GM06990 (cell line): ENCODE measurements at places on chromosomes 2 and 18.

- no peak for DNase-seq
Measured at GRCh38 chr2:37664231-37664643, 7.2 kb downstream of the CDC42EP3 start.

DNA sequence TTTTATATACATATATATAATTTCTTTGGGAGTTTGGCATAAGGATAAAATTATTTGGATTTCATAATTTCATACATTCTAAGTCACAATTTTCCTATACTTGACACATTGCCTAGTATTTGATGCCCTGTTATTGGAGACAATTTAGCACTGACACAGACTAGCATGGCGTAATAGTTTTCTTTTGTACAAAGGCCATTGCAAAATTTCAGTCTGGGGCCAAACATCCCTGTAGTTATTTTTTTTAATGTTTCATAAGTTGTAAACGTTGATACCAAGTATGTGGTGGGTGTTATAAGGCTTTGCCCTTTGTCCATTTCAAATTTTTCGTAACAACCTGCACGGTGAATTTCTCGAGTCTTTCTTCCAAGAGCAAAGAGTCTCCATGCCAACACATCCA lies 95.7 kb upstream of the NRP2 start:
- DNase-seq, result no peak

GRCh38 chr2:48529676-48530032 lies 300 bp upstream of the STON1 start:
- no peak for DNase-seq

DNA sequence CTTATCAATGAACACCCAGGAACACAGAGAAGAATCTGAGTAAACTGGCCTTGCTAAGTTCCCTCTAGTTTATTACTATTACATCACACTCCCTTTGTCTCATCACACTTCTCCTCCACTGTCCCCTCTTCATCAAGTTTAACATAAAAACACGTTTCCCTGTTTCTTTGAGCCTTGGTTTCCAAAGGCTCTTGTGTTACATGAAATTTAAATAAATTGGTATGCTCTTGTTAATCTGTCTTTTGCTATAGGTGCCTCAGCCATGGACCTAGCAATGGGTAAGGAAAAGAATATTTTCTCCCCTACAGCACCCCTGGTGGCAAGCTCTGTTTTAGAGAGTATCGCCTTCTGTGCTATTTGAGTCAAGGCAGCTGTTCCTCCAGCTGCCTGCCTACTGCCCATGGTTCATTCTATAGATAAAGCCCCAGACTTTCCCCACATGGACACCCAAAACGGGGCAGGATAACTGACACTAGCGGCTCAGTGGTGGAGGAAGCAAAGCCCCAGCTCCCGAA lies 31.8 kb downstream of the TGIF1 start:
- DNase-seq, result no peak

DNA sequence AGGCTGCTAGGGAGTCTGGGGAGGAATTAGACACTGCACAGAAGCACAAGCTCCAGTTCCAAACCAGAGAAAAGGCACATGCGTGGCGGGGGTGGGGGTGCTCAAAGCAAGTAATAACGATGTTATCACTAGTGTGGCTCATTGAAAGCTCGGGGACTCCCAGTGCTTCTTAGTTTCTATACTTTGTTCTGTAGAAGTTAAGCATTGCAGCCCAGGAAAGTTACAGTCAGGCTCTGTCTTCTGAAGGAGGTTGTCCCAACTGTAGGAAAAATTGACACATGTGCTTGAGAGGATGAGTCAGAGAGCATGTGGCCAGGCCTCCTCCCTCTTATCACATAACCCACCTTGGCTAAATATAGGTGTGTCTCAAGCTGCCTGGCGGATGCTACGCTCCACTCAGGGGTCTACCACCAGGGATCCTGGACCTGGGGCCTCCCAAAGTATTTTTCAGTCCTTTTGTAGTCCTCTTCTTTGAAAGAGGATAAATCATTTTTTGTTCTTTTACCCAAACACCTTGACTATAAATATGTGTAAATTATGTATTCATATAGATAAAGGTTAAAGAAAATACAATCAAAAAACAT lies 3.8 kb downstream of the GALNT5 start:
- DNase-seq, result no peak

DNA sequence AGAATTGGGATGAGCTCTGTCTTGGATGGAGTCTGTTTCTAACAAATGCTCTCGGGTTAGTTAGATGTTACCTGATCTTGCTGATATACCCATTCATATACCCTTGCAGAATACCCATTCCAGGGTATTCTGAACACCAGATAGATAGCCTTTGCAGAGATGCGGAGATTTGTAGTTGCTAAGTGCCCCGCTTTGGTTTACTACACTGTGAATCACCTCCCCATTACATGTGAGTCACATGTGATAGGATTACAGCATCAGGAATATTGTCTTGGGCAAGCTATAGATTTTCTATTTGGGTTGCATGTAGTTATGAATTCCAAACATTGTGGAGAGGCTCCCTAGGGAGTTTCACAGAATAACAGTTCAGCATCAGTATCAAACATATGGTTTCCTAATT lies 3.8 kb downstream of the VSNL1 start:
- DNase-seq, result no peak

GRCh38 chr2:206823178-206823577 lies 57.8 kb downstream of the FASTKD2 start:
- DNase-seq, result no peak

GRCh38 chr2:124571836-124572235 lies 546.7 kb downstream of the CNTNAP5 start:
- no peak for DNase-seq

GRCh38 chr18:78716022-78716421 lies 263.6 kb upstream of the SALL3 start:
- DNase-seq, result no peak
